Cortex of kidney (tissue), 1 donor: ENCODE measurements at places on chromosomes 11 and 22.

GRCh38 chr22:50613291-50613981, 12.8 kb downstream of the MAPK8IP2 start:
- no peak for DNase-seq

GRCh38 chr11:67631853-67632174, 2.1 kb upstream of the NUDT8 start:
- DNase-seq: no peak

DNA sequence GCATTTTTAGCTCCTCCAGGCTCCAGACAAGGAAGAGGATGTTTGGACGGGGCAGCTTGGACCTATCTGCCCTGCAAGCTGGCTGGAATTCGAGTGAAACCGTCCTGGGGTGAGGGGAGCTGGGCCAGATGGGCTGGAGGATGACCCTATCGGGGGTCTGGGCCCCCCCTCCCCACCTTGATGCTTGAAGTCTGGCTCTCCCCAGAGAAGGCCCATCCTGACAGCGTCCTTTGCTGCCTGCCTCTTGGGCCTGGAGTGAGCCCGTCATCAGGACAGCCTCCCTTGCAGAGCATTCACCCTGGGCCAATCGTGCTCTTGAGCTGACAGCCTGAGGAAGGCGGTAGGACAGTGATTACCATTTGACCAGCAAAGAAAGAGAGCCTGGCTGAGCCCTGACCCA, 5.3 kb upstream of the PDGFB start:
- DNase-seq: no peak

- no peak for DNase-seq
Measured at GRCh38 chr11:31433851-31434250, 64.2 kb downstream of the DNAJC24 start.

DNA sequence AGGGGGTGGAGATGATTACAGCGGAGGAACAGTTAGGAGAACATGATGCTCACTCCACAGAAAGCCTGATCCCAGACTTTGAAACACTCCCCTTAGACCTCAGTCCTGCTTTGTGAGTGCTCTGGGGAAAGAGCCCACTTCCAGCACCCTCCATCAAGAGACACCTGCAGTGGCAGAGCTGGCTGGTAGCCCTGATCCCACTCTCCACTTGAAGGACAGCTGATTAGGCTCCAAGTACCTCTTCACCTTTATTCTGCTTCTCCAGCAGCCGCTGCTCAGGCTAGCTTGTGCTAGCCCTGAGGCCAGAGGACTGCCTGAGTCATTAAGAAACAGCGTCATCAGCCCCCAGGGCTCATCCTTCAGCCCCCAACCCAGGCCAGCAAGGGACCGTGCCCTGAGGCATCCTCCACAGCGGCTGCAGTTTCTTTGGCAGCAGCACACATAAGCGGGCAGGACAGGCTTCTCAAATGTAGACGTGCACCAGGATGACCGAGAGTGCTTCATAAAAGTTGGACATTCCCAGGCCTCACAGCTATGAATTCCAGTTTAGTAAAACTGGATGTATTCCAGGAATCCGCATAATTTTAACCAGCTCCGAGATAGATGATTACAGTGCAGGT, 146.0 kb upstream of the TBCEL start:
- DNase-seq: no peak

DNA sequence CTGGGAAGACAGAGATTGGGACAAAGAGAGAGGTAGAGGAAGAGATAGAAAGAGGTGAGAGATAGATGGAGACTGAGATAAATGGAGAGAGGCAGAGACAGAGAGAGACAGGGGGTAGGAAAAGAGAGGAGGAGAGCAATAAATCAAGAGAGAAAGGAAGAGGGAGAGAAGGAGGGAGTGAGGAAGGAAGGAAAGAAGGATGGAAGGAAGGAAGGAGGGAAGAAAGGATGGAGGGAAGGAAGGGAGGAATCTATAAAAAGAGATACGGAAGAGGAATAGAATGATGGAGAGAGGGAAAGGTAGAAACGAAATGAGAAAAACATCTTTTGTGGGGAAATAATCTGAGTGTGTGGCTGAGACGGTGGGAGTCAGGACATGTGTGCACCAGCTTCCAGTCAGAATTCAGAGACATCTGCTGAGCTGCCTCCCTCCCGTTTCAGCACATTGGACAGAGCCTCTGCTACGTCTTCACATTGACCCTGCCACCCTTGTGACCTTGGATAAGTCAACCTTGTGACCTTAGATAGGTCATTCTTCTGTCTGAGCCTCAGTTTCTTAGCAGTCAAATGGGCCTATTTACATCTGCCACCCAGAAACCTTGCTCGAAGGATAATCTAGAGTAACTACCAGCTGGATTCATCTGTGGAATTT, 417.8 kb downstream of the MIAT start:
- DNase-seq: no peak

GRCh38 chr11:79018371-79018849, 422.4 kb downstream of the TENM4 start:
- no peak for DNase-seq

DNA sequence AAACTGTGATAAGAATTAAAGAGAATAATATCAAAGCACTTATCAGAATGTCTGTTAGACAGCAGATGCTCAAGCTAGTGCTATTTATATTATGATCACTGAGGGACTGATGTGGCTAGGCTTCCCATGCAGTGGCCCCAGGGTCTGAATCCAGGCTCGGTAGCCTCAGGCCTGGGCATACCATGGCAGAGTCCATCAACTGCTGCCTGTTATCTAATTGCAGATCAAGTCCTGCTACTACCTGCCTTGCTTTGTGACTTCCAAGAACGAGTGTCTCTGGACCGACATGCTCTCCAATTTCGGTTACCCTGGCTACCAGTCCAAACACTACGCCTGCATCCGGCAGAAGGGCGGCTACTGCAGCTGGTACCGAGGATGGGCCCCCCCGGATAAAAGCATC, 57.5 kb downstream of the TIMP3 start:
- DNase-seq: no peak

DNA sequence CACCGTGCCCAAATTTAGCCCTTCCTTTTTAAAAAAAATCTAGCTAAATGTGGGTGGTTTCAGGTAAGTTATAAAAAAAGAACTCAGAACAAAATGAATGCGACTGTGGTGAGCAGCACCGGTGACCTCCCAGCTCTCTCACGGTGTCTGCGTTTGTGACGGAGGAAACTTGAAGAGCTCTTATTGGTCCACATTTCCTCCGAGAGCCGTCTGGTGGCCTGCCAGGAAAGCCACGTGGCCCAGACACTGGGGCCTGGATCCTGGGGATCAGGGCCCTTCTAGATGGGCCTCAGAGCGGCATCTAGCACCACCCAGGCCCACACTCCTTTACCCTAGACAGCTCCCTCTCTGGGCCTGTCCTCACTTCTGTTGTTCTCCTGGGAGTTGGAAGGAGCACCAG, 39.5 kb downstream of the B3GAT1 start:
- no peak for DNase-seq

DNA sequence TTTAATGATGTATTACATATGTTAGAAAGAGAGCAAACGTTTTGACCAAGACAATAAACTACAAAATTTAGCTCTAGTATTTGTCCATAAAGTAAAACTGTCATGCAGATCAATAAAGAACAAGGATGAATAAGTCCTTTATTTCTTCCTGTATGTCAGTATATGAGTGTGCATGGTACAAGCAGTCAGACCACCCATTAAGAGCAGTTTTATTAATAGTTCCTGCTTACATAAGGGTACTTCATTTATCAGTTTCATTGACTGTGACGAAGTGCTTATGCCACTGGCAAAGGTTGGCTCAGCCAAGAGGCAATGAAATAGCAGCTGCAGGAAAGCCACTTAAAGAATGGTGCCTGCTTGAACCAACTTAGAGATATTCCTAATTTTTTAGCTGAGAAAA, 913.0 kb upstream of the CNTN5 start:
- DNase-seq: no peak

GRCh38 chr11:56333156-56333555, 12.7 kb upstream of the OR8K1 start:
- no peak for DNase-seq

GRCh38 chr22:37223965-37224551, 11.8 kb upstream of the SSTR3 start:
- no peak for DNase-seq

DNA sequence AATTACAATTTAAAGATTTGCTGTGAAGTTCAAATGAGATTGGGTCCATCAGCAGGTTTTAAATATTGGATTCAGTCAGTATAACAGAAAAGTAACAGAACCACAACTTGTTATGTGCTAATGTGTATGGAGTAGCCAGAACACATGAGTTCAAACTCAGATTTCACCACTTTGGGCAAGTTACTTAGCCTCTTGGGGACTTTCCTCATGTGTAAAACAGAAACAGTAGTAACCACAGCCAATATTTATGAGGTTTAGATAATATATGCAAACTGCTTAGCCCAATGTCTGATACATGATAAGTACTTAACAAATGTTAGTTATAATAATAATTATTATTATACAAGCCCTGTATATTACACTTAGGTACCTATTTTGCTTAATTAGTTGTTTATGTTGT, 21.8 kb upstream of the SLC5A12 start:
- DNase-seq: no peak

DNA sequence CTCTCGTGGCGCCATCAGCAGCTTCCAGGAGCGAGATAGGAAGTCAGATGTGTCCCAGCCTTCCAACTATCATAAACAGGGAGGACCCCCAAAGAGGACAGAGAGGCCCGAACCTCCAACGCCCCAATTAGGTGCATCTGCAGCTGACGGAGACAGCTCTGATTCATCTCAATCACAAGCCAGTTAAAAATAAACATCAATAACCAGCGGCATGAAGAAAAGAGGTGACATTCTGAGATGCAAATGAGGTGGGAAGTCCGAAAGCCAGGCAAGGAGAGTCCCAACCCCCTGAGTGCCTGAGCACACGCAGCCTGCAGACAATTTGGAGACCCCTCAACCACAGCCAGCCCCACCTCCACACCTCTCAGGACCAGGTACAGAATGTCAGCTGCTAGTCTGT, 28.1 kb upstream of the IGSF9B start:
- no peak for DNase-seq

DNA sequence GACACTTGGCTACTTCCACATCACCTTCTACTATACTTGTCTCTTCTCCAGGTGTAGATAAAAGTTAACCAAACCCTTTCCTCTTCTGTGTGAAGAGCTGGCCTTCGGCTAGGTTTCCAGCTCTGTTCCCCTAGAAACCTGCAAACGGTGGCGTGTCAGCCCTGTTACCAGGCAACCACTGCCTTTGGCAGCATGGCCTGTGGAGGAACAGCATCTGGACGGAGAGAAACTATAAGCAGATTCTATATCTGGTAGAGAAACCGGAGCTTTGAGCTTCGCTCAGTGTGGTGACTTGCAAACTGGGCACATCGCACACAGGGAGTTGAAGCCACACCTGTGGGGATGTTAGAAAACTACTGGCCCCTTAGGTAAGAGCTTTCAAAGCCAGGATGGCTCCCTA, 35.9 kb downstream of the ARAP1 start:
- DNase-seq: no peak

DNA sequence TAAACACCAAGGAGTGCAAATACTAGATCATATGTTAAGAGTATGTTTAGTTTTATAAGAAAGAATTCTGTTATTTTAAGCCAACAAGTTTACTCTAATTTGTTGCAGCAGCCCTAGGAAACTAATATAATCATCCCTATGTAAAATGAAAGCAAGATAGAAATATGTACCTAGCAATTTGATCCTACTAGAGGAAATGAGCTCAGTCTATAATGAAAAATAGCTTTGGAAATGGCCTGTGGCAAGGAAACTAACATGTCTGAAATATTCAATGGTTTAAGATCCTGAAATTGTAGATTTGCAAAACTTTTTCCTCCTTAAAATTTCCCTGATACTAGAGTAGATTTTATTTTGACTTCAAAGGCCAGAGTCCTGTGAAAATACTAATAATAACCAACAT, 112.7 kb upstream of the SLC5A12 start:
- no peak for DNase-seq

GRCh38 chr11:65577756-65578109, 1.9 kb downstream of the EHBP1L1 start:
- no peak for DNase-seq

GRCh38 chr22:33493476-33494205, 426.6 kb downstream of the LARGE1 start:
- no peak for DNase-seq

DNA sequence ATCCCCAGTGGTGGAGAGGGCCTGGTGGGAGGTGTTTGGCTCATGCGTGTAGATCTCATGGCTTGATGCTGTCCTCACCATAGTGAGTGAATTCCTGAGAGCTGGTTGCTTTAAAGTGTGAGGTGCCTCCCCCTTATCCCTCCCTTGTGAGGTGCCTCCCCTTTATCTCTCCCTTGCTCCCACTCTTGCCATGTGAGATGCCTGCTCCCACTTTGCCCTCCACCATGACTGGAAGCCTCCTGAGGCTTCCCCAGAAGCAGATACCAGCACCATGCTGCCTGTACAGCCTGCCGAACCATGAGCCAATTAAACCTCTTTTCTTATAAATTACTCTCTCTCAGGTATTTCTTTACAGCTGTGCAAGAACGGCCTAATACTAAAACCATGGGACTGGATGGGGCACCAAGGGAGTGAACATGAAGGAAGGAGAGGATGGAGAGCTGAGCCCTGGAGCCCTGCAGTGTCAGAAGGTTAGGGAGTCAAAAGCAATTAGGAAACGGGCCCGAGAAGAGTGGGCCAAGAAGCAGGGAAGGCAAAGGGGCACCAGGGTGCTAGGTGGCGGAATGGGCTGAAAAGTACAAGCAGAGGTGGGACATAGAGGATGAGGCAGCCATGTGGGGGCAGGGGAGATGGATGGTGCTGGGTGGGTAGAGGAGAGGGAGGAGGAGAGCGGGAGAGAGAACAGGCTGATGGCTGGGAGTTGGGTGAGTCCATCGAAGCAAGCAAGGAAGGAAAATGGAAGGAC, 9.4 kb downstream of the IFITM10 start:
- DNase-seq: no peak

DNA sequence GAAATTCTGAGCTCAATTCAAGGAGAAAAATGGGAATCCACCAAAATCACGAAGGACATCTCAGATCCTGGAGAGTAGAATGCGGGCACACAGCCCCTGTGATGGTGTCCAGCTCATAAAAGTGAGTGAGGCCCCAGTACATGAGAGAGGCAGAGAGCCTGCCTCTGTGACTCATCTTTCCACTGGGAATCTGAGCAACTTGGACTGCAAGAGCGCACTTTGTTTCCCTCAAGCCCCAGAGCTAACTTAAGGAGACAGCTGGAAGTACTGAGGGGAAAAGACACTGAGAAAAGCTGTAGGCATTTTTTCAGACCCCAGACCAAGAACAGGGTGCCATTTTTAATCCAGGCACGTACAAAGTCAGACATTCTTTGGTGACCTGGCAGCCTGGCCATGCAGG, 273.7 kb downstream of the C11orf87 start:
- no peak for DNase-seq
